ENCODE measurements at places on chromosomes 12 and 14.

- DNase-seq: no peak
Observed at GRCh38 chr12:62859321-62859737, 75.6 kb downstream of the PPM1H start.

GRCh38 chr14:36313898-36314297 lies 6.5 kb downstream of the MBIP start:
- DNase-seq: no peak

GRCh38 chr14:58639198-58639565 lies 1.4 kb downstream of the DACT1 start:
- DNase-seq: no peak

DNA sequence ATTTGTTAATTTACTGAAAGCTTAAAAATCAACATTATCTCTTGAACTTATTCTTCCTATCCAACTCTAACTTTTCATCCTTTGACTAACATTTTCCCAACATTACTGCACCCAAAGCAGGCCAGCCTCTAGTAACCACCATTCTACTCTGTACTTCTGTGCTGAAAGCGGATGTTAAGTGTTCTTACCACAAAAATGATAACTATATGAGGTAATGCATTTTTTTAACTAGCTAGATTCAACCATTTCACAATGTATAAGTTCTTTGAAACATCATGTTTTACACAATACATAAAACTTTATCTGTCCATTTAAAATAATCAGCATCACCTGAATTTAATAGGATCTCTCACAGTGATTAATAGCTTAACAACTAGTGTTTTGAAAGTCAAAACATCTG lies 468.5 kb upstream of the MGAT4C start:
- DNase-seq: peak; percentile 80

DNA sequence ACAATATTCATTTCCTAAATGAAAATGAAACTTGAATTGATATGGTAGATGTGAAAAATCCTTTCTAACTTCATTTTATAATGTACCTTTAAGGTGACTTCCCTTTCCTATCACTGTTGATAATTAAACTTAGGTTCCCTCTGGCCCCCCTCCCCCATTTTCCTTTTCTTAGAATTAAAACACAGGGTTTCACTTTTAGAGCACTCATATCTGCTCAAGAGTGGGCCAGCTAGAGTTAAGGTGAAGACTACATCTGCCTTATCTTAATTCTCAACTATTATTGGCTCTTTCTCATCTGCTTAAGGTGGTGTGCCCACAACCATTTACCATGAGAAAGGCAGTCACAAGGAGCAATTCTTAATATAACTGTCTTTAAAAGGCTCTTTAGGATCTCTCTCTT lies 49.7 kb downstream of the LIN52 start:
- DNase-seq: no peak

- peak; percentile 31 for DNase-seq
Observed at GRCh38 chr12:3010214-3010930, 51.2 kb downstream of the TEAD4 start.

- no peak for DNase-seq
Observed at GRCh38 chr12:105970885-105971284, 167.9 kb downstream of the NUAK1 start.

DNA sequence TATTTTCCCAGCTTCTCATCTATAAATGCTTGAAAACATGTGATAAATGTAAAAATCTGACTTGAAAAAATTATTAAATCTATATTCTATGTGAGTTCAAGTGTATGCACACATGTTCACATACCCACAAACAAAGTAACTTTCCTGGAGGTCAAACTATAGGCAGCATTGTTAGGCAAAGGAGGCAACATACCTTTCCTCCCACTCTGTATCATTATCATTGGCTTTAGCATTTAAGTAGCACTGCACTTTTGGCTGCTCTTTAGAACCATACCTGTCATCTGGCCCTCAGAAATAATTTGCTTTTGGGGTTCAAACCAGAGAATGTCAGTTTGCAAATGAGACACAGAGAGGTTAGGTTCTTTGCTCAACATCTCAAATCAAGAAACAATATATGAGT lies 102.4 kb upstream of the CCDC196 start:
- DNase-seq: no peak

DNA sequence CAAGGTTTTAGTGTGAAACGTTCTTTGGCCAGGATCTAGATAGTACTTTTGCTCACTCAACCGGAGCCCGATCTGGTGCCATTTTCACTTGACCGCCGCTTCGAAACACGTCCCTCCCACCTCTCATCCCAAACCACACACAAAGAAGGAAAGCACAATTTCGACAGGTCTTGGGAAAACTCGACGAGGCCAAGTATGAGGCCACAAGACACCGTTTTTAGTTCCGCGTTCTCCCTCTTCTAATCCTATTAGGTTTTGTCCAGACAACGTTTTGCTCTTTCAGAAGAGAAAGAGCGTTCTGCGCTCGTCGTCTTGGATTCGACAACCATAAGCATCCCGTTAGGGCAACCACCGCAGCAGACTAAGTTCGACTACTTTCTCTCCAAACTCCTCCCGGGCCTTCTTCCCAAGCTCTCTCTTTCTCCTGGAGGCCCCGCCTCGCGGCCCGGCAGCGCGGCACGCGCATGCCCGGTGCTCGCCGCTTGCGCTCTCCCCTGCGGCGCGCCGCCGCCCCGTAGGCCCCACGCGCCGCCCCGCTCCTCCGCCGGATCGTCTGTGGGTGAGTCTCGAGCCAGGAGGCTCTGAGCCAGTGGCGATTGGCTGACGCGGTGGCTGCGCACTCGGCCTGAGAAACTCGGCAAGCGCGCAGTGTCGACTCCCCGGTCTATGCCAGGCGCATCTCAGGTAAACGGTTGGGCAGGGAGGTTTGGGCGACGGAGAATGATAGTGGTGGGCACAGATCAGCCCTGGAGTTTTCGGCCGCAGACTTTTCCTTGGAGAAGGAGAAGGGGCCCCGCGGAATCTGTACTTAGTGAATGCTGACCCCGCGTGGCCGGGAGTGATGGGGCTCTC lies at the start of gene MIPOL1:
Gene MIPOL1 (plus strand): TSS at position 517 of the 852 bp plus-strand sequence. CDS start 49,952 bp downstream, outside the sequence.
- peak; percentile 87 for DNase-seq

DNA sequence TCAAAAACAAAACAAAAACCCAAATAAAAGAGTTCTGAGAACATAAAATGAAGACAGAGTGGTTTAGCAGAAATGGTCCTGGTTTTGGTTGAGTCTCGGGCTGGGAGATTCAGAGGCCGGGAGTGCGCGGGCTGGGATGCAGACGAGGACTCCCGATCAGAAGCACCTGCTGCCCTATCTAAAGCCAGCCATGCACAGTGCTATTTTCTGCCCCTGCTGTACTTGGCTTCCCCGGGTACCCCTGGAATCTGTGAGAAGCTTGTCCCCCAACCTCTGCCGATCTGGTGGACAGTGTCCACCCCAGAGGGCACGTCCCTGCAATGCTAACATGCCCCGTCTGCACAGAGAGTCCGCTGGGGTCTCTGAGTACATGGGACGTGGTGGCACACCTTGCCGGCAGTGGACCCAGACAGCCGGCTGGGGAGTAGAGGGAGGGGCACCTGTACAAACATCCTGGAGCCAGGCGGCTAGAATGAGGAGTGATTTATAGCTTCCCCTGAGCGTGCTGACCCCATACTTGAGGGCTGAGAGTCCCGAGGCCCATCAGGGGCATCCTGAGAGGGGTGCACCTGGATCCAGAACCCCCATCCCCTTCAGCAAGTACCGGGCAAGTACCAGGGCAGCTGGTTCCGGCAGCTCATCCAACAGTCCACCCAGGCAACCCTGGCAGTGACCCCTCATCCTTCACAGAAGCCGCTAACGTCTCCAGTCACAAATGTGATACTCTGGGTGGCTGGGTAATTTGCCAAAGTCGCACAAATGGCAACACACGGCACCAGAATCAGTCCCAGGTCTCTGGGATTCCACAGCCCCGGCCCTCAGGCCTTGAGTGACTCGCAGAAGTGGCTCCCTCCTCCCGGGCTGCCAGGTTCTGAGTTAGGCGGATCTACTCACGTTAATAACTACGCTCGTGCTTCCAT lies 37.1 kb downstream of the CHGA start:
- peak; percentile 12 for DNase-seq

- no peak for DNase-seq
Observed at GRCh38 chr14:67853715-67854114, 34.1 kb downstream of the RAD51B start.

- DNase-seq: peak; percentile 94
Observed at GRCh38 chr12:65495233-65495632, 216.8 kb downstream of the MSRB3 start.

DNA sequence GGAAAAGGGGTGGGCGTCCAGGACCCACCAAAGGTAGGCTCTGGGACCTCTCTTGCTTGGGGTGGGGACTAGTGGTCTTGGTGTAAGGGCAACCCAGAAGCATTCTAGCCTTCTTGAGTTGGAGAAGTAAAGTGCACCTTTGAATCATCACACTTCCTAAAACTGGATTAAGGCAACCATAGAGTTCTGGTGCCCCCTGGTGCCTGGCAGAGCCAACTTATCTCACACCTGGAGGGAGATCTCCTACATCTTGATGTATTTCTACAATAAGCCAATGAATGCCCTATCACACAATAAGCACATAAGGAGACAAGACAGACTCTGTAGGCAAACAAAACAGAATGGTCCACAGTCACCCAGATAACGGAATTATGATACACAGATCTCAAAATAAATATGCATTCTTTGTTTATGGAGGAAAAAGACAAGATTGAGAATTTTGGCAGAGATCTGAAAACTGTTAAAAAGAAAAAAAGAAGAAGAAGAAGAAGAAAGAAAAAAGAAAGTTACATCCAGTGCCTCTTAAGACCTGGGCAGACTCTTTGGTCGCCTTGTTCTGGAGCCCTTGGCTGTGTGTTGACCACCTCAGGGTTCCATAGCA lies 95.9 kb upstream of the PPP2R5C start:
- peak; percentile 12 for DNase-seq
